ENCODE measurements at places on chromosomes 3 and 15. TPM values are rescaled to one million over a fixed set of nuclear protein-coding genes. Genes with fewer than 3 reads are reported as not detected.

GRCh38 chr3:97991293-97991682 lies 19.1 kb upstream of the RIOX2 start:
- H3K36me3 ChIP-seq: no peaks in the 10 kb centered on the region
- H3K27me3 ChIP-seq: no peaks in the 10 kb centered on the region
- H3K4me3 ChIP-seq: no peak overlapping the region

The HEXA gene
- 175 TPM for total RNA-seq

GRCh38 chr15:33243869-33244268 lies 49.4 kb upstream of the FMN1 start:
- no peaks in the 10 kb centered on the region for H3K36me3 ChIP-seq
- H3K27me3 ChIP-seq: no peaks in the 10 kb centered on the region
- no peaks in the 10 kb centered on the region for H3K4me1 ChIP-seq
- peak overlapping the region; percentile 42 for H3K27ac ChIP-seq
- H3K4me3 ChIP-seq: no peak overlapping the region

GRCh38 chr3:39386318-39386717 lies 3.1 kb downstream of the SLC25A38 start:
- DNase-seq: no peak
- H3K36me3 ChIP-seq: no peaks in the 10 kb centered on the region
- H3K27me3 ChIP-seq: no peaks in the 10 kb centered on the region
- no peak overlapping the region for H3K4me3 ChIP-seq

DNA sequence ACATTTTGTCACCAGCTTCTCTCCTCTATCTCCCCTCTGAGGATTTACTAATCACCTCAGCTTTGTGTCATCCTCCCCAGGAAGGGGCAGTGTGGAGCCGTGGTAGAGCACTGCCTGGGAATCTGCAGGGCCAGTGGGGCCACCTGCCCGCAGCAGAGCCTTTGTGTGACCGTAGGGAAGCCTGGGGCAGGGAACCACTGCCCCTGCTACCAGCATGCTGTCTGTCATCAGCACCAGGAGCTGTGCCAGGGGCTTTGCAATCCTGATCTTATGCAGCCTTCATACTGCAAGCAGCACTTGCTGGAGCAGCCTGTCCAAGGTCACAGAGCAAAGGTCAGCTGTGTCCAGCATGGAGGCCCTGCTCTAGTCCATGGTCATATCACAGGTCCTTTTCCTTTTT lies 170.2 kb upstream of the IL12A start:
- DNase-seq: no peak
- H3K36me3 ChIP-seq: no peaks in the 10 kb centered on the region
- H3K4me1 ChIP-seq: peaks cover 5% of the 10 kb centered on the region
- H3K4me3 ChIP-seq: no peak overlapping the region

The CCR1 gene
- 2.7 TPM for total RNA-seq

The FSTL1 gene
- 344 TPM for total RNA-seq

GRCh38 chr15:65828585-65828984 lies 36.5 kb upstream of the DENND4A start:
- H3K4me3 ChIP-seq: no peak overlapping the region
- H3K36me3 ChIP-seq: no peaks in the 10 kb centered on the region
- no peak overlapping the region for H3K27ac ChIP-seq
- DNase-seq: no peak
- H3K27me3 ChIP-seq: no peaks in the 10 kb centered on the region

DNA sequence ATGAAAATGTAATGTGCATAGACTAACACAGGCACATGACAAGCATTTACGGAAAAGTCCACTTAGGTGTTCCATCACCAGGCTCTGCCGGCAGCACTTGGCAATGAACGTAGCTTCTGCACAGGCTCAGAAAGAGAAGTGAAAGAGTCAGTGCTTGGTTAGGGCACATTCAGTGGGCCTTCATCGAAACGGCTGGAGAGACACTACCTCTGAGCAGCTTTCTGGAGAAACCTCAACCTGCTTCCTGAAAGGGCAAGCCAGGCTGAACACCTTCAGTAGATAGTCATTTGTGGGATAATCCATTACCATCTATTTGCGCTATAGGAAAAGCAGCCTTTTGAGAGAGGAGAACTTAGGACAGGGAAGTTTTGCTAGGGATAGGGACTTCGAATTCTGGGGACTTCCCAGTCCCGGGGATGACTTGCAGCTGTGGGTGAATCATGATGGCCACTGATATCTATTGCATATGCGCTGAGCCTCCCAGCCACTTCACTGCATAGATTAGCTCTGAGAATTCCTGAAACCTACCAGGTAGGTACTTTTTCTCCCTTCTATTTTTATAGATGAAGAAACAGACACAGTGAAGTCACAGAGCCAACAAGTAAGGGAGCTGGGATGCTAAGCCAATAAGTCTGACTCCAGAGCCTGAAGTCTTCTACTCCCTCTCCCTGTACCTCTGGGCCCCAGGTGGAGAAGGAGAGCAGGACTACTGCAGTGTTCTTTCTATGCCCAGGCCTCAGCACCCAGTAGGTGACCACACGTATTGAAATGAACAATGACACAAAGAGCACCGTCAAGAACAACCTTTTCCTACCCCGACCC lies 4.2 kb upstream of the SH2D7 start:
- no peak overlapping the region for H3K4me3 ChIP-seq
- no peaks in the 10 kb centered on the region for H3K27me3 ChIP-seq
- DNase-seq: no peak
- H3K36me3 ChIP-seq: no peaks in the 10 kb centered on the region
- peak overlapping the region; percentile 56 for H3K27ac ChIP-seq
- peaks cover 22% of the 10 kb centered on the region for H3K4me1 ChIP-seq

GRCh38 chr3:49120438-49121131 lies at the start of gene USP19:
Gene USP19, minus strand, starts transcription at chr3:49120823. Its CDS starts 1,678 bp downstream, at chr3:49119145.
- peak; percentile 96 for DNase-seq
- peak within 1 kb of the TSS; percentile 90 for H3K27ac ChIP-seq
- peaks cover 9% of the 10 kb centered on the region for H3K4me1 ChIP-seq
- H3K36me3 ChIP-seq: no peaks in the 10 kb centered on the region

DNA sequence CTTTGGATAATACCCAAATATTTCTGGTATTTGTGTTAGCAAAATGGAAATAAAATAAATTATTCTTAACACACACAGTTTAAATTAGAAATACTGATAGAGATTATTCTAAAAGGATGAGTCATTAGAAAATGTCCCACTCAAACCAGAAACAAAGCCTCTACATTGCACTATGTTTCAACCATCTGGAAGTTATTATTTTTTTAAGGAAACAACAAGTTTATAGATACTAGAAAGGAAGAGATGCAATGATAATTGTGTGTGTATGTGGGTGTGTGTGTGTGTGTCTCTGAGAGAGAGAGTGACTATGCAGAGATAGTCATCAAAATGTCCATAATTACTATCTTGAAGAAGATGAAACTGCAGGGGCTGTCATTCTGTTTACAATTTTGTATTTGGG lies 1340.5 kb downstream of the ROBO1 start:
- H3K27me3 ChIP-seq: no peaks in the 10 kb centered on the region
- DNase-seq: no peak
- H3K36me3 ChIP-seq: no peaks in the 10 kb centered on the region
